Fibroblast of skin of left quadriceps (primary cell): ENCODE measurements at places on chromosomes 2 and 18.
A peak's percentile ranks its signal among the peaks of the same experiment; 100 is the strongest.

- no peak for DNase-seq
Observed at GRCh38 chr2:40512256-40512655, 60.4 kb upstream of the SLC8A1 start.

DNA sequence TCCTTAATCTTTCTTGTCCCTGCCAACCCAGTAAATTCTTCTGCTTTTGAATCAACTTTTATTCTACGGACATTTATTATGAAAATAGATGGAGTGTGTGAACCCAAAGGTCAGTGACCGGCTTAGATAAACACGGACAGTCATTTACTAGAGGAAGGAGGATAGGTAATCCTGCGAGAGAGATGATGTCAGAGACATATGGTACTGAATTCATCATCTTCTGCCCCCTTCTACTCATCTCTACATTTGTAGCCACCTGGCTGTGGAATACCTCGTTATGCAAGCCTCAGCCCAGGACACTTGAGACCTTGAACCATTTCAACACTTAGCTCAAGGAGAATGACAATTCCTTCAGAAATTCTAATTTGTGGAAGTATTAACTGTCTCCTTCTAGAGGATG, 443.6 kb downstream of the TDRD15 start:
- DNase-seq, result no peak

GRCh38 chr2:237575869-237576862, 9.8 kb downstream of the PRLH start:
- DNase-seq, result no peak

GRCh38 chr2:236617796-236618195, 48.2 kb downstream of the ACKR3 start:
- no peak for DNase-seq

GRCh38 chr2:64820901-64821300, 167.2 kb upstream of the SERTAD2 start:
- no peak for DNase-seq

DNA sequence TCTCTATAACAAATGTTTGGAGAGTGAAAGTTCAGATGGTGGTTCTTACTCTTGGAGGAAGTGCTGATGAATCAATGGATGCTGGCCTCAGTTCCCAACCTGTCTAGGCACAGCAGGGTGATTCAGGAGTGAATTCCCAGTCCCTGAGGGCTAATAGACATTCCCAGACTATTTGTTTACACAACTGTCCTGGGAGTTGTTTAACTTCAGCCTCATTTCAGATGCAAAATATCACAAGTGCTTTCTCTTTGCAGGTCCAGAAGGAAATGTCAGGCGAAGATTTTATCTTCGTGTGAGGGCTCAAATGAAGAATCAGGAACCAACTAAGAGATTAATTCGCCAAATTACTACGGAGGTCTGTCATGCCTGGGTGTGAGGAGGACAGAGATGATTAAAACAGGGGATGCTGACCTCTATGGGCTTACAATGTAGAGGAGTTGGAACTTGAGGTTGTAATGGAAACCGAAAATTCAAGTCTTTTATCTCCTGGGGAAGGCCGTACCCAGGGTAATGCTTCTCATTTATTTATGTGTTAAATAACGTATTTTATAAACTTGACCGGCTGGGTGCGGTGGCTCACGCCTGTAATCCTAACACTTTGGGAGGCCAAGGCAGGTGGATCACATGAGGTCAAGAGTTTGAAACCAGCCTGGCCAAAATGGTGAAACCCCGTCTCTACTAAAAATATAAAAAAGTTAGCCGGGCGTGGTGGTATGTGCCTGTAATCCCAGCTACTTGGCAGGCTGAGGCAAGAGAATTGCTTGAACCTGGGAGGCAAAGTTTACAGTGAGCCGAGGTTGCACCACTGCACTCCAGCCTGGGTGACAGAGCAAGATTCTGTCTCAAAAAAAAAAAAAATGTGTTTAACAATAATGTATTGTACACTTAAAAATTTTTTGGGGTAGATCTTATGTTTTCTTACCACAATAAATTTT, 38.7 kb upstream of the SLC1A4 start:
- no peak for DNase-seq

GRCh38 chr2:27071990-27072830, 756 bp upstream of the OST4 start:
- DNase-seq, result peak; percentile 87

GRCh38 chr2:187541086-187542085, 12.8 kb downstream of the TFPI start:
- DNase-seq, result peak; percentile 54

DNA sequence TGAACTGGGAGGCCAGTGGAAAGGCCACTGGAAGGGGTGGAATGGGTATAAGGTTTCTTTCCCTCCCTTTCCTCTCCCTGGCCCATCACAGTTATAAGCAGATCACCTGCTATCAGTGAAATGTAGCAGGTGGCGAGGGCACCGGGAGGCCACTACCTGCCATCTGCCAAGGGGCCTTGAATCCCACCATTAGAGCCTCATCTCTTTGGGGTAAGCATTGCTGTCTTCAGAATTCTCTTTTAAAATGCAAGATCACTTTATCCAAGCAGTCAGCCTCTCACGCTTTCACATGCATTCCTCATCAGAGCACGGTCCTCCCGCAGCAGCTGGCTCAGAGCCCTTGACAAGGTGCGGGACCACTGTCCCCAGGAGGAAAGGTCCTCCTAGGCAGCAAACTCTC, 268.5 kb downstream of the CELF4 start:
- no peak for DNase-seq

DNA sequence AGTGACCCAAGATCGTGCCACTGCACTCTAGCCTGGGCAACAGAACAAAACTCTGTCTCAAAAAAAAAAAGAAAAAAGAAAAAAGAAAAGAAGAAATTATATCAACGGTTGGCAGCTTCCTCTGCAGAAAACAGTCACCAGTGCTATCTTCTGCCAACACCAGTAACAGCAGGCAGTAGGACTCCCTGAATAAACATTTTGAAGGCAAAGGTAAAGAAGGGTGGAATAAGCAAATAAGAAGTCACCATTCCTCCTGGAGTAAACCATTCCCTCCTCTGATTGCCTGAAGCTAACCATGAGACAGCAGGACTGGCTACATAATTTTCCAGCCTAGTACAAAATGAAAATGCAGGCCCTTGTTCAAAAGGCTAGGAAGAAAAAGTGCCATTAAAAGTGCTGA, 9.0 kb upstream of the RNF103 start:
- DNase-seq, result no peak

DNA sequence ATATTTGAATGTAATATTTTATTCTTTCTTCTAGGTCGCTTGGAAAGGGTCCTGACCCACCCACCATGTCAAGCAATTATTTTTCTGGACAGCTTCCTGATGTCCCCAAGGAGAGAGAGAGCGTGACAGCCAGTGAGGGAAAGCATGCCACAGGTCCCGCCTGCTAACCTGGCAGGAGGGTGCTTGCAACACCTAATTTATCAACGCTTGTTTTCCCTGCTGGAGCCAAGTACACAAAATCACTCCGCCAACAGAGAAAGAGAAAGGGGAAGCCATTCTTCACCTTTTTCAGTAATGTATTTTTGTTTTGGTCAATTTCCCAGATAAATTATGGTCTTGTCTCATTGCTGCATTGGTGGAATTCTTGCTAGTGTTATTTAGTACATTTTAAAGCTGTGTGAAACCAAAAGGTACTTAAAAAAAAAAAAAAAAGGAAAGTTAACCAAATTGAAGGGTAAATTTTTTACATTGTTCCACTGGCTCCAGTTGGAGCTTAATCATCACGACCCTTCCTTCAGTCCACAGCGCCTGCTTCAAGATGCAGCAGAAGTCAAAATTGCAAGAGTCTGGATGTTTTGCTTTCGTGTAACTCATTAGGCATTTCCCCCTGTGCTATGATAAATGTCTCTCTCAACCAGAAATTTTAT, 88.5 kb upstream of the COPS8 start:
- no peak for DNase-seq

GRCh38 chr2:18247282-18248110, 313.0 kb downstream of the RDH14 start:
- no peak for DNase-seq

DNA sequence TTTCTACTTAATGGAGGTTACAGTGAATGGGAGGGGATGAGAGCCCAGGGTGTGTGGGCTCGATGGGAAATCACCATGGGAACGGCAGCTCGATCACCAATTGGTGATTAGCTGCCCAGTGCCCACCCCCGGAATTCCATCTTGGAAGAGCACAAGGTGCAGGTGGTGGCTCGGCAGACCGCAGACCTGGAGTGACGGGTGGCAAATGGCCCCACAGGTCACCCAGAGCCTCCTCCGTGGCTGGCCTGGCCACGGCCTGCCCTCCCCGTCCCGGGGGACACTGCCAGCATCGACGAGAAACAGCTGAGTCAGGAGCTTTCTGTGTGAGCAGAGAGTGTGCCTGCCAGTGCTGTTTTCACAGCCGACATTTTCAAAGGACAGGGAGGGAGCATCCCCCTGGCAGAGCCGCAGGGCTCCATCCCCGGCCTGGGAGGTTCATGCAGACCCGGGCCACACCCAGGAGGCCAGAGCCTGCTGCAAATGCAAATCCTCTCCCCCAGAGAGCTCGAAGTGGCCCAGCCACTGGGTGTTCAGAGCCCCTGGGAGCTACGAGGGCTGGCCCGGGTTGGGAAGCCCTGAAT, 176.4 kb upstream of the MYT1L start:
- DNase-seq, result no peak

GRCh38 chr18:29003194-29003593, 826.3 kb upstream of the CDH2 start:
- DNase-seq, result no peak

DNA sequence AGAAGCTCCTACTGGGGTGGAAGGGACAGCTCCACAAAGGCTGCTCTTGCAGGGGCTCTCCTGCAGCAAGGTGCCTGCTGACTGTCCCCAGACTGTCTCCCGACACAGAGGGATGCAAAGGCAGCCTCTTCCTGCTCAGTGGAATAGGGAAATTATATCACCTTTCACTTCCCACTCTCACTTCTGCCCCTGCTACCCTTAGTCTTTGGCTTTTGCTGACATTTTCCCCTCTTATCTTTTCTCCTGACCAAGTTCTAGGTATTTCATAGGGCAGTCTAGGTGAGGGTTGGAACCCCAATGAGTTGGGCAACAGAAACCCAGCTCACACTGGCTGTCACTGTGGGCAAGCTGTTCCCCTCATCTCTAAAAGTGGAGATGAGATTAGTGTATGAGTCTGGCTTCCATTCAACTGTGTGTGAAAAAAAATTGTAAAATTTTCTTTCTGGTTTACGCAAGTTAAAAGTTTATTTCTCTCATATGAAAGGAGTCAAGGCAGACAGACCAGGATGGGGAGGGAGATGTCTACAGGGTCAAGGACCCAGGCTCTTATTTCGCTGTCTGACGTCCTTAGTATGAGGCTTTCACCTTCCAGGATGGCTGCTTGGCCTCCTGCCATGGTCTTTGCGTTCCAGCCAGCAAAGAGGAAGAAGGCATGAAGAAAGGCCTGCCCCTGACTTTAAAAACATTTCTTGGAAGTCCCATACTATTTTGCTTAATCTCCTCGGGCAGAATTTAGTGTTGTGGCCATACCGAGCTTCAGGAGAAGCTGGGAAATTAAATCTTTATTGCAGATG, 7.5 kb upstream of the MOCOS start:
- peak; percentile 61 for DNase-seq

GRCh38 chr2:123916051-123916450, 109.0 kb upstream of the CNTNAP5 start:
- DNase-seq, result no peak

GRCh38 chr2:42089340-42089925, 41.6 kb downstream of the PKDCC start:
- DNase-seq, result no peak

- no peak for DNase-seq
Observed at GRCh38 chr2:38099099-38100028, 23.4 kb upstream of the CYP1B1 start.

DNA sequence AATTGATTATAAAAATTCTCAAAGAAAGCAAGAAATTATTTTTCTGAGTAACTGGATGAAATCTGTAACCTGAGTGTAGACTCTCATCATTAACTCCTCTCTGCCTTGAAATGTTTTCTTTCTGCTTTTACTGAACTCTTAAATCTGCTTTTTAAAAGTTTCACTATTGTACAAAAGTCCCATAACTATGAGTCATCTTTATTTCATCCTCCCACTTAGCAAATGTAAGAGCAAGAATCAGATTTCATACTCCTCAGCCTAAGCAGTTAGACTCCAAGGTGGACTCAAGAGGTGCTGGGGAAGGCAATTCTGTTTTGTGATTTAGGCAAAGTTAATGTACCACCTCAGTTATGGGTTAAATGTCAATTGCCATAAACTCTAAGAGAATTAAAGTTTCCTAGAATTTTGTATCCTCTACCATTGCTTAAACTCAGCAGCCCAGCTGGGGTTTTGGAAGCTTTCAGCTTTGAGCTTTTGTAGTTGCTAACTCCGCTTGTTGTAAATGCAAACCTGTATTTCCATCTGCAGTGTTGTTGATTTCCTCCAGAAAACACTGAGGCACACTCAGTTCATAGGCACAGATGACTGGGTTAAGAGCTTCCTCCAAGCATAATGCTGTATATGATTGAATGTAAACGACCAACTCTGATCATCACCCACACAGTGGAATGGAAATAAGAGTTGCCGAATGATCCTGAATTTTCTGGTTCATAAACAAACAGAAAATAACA, 268.8 kb downstream of the ARHGAP15 start:
- DNase-seq, result peak; percentile 8

- peak; percentile 99 for DNase-seq
Observed at GRCh38 chr2:236642584-236643291, 73.1 kb downstream of the ACKR3 start.

GRCh38 chr2:236200378-236200777, 32.2 kb upstream of the GBX2 start:
- no peak for DNase-seq

GRCh38 chr18:31773774-31774476, 13.2 kb upstream of the SLC25A52 start:
- no peak for DNase-seq

DNA sequence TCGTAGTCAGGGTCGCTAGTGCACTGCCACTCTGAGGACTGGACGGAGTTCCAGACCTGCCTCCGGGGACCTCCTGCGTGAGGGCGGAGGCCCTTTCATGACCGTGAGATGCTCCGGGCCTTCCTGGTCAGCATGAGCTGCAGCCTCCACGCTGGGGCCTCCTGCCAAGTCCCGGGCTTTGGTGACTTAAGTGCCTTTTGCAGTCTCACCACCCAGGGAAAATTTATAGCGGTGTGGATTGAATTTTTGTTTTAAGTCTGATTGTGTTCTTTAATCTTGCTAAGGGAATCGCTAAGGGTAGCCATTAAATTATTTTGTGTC, 33.6 kb downstream of the CHRNA1 start:
- DNase-seq, result no peak

DNA sequence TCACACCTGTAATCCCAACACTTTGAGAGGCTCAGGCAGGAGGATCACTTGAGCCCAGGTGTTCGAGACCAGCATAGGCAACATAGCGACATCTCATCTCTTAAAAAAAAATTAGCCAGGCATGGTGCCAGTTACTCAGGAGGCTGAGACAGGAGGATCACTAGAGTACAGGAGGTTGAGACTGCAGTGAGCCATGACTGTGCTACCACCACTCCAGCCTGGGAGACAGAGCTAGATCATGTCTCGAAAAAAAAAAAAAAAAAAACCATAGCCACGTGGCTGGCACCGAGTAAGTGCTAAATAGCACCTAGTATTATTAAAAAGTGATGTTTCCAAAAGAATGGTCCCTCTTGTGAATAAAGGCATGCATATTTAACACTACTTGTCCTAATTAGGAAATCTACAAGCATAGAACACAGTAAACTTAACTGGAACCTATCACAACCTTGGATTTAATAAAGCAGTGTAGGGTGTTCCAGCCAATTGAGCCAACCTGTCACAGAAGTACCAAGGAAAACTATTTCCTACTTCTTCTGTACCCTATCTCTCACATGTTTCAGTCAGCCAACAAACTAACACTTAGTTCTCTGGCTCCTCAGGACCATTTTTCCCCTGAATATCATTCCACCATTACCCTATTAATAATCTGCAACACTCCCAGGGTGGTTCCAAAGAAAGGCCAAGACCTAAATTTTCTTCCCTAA, 8.8 kb downstream of the RAB1A start:
- no peak for DNase-seq
